ENCODE measurements at places on chromosomes 6 and 20.

DNA sequence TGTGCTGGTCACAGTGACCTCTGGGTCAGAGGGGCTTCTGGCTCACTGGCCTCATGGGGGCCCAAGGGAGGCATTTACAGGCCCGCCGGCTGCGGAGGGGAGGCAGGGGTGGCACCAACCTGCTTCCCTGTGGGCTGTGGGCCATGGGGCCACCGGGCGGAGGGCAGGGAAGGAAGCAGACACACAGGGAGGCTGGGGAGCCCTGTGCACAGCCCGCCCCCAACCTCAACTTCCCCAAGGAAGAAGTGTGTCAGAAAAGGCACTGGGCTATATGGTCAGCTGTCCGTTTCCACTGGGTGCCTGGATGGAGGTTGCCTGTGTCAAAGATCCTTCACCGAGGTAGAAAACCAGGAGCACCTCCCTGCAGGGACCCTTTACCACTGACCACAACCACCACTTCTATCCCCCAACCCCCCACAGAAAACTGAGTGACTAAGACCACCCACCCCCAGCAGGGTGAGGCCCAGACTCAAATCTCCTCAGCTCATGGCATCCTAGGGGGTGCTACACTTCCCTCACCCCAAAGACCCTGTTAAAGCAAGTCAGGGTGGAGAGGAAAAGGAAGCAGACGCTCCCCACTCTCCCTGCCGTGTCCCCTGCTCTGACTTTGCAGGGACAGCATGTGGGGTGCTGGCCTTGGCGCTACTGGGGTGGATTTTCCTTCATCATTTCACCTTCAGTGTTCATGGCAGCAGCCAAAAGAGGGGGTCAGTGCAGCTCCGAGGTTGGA lies 5.6 kb downstream of the CST3 start:
- no peak for DNase-seq

DNA sequence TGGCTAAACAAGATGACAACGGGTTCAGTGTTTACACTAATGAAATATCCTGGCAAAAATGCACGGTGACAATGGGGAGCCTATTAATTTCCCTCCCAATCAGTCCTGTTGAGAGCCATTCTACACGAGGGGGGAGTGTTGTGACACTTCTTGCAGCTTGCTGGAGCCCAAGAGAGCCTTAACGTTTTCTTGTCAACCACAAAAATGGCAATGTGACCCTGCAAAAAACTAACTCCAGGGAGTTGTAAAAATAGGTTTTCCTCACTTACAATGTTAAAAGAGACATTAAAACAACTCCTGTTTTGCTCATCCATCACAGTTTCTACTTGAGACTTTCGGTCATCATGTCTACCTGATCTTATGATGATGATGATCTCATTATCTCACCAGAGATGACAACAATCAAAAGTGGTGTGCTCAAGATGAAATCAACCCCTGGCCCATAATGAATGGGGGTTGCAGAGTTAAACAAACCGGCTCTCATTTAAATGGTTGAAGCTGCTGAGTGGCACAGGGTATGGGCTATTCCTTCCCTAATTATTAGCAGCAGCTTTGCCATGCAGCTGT lies 57.9 kb downstream of the GJA10 start:
- DNase-seq, result peak; percentile 42

DNA sequence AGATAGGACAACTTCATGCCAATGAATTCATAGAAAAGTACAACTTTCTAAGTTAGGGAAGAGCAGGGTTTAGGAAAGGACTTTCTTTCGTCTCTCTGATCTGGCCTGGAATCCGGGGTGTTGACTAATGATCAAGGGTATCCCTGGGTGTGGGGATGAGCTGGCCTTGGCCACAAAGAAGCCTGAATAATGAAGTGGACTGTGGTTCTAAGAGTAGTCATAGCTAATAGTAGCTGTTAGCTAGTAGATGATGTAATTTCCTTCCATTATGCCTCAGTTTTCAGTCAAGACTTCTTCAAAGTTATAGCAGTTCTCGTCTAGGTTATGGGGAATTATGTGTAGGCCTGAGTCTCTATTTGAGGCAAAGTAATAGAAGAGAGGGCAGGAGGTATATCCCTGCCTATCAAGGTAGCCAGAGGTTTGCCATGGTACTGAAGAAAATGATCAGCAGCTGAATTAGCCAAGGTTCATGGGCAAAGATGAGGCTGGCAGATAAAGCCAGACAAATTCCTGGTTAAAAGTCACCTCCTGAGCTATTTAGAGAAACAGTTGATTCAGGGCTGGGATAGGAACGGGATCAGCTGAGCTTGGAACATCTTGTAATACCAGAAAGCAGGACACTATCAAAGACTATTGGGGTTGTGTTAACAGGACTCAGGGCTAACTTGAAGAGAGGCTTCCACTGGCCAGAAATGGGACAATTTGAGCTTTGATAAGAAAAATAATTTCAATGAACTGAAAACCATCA lies 18.7 kb upstream of the TRPC4AP start:
- DNase-seq, result no peak

GRCh38 chr6:7467007-7467897 lies 74.2 kb upstream of the DSP start:
- no peak for DNase-seq

DNA sequence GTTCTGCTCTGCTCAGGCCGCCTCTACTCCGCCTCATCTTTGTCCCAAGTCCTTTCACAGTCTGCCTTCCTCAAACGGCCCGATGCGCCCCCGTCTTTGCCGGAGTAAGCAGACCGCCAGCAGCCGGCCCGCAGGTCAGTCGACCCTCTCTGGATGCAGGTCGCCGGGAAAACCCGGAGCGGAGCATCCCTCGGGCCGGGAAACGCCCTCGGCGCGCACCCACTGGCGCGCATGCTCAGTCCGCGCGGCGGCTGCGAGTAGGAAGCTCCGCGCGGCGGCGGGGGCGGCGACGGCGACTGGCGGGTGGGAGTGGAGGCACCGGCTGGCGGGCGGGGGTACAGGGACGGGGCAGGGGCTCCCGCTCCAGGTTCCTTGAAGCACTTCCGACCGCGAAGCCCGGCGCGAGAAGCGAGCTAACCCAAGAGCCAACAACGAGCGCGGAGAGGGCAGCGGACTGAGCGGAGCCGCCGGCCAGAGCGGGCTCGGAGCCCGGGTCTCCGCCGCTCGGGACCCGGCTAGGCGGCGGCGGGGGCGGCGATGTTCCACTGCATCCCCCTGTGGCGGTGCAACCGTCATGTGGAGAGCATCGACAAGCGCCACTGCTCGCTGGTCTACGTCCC lies at the start of gene LRRC1:
LRRC1 (plus strand) TSS at position 286 of the 620 bp plus-strand sequence; CDS start at position 538, 252 bp downstream.
- peak; percentile 87 for DNase-seq

- no peak for DNase-seq
These were observed 303.3 kb upstream of the MMS22L start for GRCh38 chr6:97586344-97586743.

DNA sequence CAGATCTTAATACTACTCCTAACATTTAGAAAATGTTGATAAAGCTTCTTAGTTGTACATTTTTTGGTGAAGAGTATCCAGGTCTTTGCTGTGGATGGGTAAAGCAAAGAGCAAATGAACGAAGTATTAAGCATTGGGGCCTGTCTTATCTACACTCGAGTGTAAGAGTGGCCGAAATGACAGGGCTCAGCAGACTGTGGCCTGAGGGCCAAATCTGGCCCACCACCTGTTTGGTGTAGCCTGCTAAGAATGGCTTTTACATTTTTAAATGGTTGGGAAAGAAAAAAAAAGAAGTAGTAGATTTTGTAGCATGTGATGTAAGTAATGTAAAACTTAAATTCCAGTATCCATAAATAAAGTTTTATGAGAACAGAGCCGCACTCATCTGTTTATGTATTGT lies 19.4 kb upstream of the MAPK13 start:
- DNase-seq, result no peak

DNA sequence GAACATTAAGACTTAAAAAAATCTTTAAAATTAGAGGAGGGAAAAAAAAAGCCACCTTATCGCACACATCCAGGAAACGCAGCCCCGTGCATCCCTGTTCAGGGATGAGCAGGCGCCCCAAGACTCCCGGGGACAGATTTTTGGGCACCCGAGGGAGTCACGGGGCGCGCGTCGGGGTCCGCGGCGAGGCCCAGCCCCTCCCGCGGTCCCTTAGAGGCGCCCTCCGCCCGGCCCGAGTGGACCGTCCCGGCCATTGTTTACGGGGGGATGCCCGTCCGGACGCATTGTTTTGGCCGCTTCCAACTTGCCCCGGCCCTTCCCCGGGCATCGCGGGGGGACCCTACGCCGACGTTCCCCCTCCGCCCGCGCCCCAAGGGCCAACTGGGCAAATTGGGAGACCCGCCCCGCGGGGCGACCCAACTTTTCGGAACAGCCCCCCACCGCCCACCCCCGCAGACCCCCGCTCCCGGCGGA lies 610 bp downstream of the ZNF217 start:
- DNase-seq, result no peak

DNA sequence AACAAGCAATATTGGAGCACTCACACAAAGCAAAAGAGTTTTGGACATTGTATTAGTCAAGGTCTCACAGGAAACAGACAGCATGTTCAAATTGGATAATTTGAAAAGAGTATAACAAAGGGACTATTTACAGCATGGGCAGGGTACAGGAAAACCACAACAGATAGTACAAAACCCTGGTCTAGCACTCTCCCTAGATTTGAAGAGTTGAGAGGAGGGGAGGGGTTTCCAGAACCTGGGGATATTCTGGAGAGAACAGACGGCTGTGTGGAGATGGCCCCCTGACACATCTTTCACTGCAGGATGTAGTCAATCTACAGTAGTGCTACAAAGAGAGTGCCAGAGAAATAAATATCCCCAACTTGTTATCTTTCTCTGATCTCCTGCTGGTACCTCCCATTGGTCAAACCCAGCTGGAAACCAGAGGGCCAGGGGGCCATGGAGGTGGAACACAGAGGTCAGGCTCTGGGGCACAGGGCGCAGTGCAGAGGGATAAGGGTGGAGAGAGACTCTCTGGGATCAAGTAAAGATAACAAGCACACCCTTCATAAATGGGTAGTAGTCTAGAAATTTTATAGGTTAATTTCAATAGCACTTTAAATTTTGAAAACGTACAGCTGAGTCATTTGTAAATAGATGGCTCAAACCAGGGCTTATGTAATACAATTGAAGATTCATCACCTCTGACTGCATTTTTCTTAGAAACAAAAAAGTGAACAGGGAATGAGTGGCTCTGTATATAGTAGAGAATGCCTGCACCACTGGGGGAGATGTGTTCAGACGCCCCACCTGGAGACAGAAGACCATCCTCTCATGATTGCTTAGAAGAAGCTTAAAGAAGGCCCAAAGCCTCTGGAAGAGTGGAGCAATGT lies 25.7 kb downstream of the RCAN2 start:
- no peak for DNase-seq

- peak; percentile 68 for DNase-seq
These were observed 70.8 kb upstream of the RIPOR2 start for GRCh38 chr6:25006565-25007001.

GRCh38 chr6:34053721-34054120 lies 92.2 kb downstream of the GRM4 start:
- DNase-seq, result no peak
